ENCODE measurements at places on chromosomes 5 and 9. TPM values are rescaled to one million over a fixed set of nuclear protein-coding genes. Genes with fewer than 3 reads are reported as not detected.

GRCh38 chr5:68555907-68556681, 340.5 kb downstream of the PIK3R1 start:
- H3K27me3 ChIP-seq: no peaks in the 10 kb centered on the region
- no peaks in the 10 kb centered on the region for H3K36me3 ChIP-seq
- H3K27ac ChIP-seq: no peak overlapping the region
- H3K4me3 ChIP-seq: no peak overlapping the region

DNA sequence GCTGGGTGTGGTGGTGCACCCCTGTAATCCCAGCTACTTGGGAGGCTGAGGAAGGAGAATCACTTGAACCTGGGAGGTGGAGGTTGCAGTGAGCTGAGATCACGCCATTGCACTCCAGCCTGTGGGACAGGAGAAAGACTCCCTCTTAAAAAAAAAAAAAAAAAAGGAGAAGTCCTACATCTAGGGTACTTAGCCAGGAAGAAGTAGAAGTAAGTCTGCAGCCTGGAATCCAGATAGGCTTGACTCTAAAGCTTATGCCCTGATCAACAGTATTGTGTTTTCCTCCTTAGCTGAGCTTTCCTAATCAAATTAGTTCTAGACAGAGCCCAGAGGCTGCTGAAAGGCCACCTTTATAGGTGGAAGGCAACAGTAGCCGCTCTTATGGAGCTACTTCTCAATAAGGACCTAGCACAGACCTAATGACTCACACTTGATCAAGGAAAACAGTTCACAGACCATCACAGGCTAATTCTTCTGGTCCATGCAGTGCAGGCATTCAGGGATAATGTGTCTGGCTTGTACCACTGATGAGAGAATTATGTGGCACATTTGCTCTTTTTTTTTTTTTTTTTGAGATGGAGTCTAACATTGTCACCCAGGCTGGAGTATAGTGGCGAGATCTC, 105.5 kb upstream of the KLF4 start:
- H3K27me3 ChIP-seq: no peaks in the 10 kb centered on the region
- no peak overlapping the region for H3K27ac ChIP-seq
- no peaks in the 10 kb centered on the region for H3K36me3 ChIP-seq
- no peak overlapping the region for H3K4me3 ChIP-seq
- DNase-seq: no peak

DNA sequence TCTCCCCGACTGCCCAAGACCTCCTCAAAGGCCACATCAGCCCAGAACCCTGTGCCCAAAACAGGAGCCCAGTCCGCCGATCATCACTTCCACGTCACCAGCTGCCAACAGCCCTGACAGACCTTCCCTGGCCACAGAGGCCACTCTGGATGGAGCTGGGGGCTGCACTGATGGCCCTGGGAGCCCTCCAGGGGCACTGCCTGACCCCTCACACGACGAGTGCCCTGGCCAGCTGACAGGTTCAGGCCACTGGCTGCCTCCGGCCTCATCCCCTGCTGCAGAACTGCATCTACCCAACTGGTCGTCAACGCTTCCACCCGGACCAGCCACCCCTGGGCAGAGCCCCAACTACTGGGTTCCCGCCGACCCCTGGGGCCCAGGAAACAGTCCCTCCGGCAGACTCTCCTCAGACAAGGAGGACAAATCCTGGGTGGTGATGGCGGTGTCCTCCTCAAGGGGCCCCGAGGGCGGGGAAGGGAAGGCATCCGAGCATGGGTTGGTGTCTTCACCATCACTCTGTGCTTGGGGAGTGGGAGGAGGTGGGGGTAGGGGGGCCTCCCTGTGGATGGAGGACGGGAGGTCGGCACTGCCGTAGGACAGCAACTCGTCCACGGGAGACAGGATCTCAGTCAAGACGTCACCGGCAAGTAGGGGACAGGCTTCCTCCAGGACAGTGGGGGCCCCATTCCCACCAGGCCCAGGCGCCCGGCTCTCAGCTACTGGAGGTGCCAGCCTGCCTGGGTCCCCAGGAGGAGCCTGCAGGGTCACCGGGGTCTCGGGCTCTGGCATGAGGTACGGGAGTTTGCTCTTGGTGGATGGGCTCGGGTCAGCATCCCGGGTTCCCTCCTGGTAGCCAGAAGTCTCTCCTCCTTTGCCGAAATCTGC, 7.9 kb upstream of the QSOX2 start:
- H3K36me3 ChIP-seq: no peaks in the 10 kb centered on the region
- no peak overlapping the region for H3K27ac ChIP-seq
- no peak for DNase-seq
- no peaks in the 10 kb centered on the region for H3K4me1 ChIP-seq

DNA sequence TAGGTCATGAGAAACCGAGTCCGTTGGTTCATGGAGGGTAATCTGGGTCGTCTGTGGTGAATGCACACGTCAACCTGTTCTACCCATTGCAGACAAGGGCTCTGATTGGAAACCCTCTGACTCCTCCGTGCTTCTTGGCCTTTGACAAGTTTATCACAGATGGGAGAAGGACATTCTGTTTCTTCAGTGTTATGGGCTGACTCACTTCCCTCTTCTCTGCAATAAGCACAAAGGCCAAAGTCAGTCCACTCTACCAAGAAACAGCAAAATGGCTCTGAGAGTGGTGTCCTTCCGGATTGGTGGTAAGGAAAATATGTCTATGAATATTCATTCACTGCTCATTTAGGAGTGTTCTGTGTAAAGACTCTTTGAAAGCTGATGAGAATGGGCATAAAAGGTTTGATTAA, 89.3 kb downstream of the FEM1C start:
- H3K27me3 ChIP-seq: no peaks in the 10 kb centered on the region
- H3K4me3 ChIP-seq: no peak overlapping the region
- H3K27ac ChIP-seq: peak overlapping the region; percentile 55
- no peaks in the 10 kb centered on the region for H3K36me3 ChIP-seq

DNA sequence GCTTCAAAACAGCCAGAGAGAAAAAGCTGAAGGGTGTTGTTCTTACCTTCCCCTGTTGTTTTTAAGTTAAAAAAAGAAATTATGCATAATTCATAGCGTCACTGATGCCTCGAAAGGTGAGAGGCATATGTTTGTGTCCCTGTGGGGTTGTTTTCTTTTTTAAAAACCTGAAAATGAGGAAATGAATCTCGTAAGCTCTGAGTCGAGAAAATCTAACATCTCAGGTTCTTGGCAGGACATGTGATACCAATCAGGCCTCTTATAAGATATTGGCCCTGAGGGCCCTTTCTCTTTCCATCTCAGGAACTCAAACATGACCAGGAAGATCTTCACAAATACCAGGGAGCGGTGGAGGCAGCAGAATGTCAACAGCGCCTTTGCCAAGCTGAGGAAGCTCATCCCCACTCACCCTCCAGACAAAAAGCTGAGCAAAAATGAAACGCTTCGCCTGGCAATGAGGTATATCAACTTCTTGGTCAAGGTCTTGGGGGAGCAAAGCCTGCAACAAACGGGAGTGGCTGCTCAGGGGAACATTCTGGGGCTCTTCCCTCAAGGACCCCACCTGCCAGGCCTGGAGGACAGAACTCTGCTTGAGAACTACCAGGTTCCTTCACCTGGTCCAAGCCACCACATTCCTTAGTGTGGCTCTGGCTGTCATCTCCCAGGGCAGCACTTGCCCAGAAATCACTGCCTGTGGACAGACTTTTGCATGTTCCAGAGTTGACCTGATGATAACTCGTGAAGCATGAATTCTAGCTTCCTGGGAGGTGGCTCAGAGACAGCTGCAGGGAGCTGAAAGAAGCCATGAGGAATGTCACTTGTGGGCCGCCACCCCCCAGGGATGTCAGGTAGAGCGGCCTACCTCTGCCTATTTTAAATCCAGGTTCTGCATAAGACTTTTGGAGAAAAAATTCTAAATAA, at the start of gene TAL2:
TAL2 (plus strand) TSS at position 274 of the 921 bp plus-strand sequence; CDS start at position 314, 40 bp downstream.
- H3K27me3 ChIP-seq: no peaks in the 10 kb centered on the region
- no peak within 1 kb of the TSS for H3K27ac ChIP-seq
- DNase-seq: no peak
- no peaks in the 10 kb centered on the region for H3K36me3 ChIP-seq

Gene GPR150
- not detected for total RNA-seq

Gene DBH
- total RNA-seq: not detected

Gene BHMT
- not detected for total RNA-seq

Gene SPEF2
- total RNA-seq: 2.3 TPM

Gene TAS2R1
- total RNA-seq: not detected

Data from PC-3 (cell line).